Left colon (tissue), 2 donors: ENCODE measurements at places on chromosomes 16 and 17.

DNA sequence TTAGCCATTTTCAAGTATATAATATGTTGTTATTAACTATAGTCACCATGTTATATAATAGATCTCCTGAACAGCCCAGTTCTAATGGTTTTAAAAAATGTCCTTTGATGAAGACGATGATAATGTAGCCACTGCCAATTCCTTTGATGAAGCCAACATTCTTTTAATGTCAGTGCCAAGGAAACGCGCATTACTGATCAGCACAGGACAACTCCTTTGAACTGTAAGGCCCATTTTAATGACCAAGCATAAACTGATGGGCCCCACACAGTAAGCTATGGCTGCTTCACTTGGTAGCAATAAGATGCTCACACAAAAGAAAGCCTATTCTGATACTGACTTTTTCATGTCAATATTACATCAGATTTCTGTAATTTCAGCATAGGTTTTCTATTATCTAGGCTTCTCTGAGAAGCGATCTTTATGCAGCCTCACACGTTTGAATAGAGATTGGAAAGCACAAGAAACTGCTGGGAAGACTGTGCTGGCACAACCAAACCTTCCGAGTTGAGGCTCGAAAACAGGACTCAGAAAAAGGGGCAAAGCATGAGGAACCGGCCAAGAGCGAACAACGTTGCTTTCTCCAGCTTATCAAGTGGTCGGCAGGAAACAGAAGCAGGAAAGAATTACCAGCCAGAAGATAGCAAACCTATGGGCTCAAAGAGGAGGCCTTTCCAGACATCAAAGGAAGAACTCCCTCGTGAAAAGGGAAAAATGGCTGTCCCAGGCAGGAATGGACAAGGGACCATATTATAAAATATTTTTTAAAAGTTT is 19.4 kb downstream of the ERN1 start:
- no peak for DNase-seq

DNA sequence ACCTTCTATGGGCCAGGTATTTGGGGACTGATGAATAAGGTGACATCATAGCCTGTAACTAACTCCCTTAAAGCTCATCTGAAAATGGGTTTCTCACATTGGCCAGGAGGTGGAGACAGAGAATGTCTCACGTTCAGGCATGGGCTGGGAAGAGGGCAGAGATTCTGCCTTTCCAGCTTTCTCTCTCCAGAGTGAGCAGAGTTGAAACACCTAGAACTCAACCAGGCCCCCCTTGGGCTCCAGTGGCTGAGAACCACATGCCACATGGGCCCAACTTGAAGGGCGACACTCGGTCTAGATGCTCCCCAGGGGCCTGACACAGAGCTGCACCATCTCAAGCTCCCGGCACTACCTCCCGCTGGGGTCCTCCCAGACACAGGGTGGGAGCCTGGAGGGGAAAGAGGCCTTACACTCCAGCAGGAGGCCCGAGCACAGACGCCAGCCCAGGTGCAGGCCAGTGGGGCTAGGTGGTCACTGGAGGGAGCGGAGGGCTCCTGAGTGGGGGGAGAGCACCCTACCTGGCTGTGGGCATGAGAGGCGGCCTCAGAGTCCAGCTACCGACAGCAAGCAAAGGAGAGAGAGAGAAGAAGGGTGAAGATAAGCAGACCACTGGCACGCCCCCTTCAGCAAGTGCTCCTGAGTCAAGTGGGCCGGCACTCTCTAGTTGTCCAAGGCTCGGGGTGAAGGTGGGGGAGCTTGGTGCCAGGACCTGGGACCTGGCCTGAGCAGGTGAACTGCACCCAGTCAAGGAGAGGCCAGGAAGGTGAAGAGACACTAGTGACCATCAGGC is 55.9 kb downstream of the MYO18A start:
- DNase-seq: no peak

DNA sequence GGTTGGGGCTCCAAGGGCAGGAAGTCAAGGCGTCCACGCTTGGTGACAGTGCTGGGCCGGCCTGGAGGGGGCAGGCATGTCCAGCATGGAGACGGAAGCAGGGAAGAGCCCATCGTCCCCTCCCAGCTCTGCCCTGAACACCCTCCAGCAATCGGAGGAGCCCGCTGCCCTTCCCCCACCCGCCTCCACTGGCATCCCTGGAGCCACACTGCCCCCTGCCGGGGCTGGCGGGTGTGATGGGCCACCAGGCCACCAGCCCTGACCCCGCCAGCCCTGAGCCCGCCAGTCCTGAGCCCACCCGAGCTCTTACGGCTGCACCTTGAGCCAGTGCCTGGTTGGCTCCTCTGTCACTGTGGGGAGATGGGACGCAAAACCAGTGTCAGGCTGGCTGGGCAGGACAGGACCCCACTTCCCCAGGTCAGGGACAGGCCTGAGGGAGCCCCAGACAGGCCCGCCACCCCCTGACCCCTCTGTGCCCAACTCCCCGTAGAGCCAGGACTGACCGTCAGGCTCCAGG is 4.1 kb upstream of the CDH15 start:
- peak; percentile 96 for DNase-seq

- DNase-seq: no peak
Observed at GRCh38 chr16:8623634-8624033, 2.1 kb downstream of the METTL22 start.

DNA sequence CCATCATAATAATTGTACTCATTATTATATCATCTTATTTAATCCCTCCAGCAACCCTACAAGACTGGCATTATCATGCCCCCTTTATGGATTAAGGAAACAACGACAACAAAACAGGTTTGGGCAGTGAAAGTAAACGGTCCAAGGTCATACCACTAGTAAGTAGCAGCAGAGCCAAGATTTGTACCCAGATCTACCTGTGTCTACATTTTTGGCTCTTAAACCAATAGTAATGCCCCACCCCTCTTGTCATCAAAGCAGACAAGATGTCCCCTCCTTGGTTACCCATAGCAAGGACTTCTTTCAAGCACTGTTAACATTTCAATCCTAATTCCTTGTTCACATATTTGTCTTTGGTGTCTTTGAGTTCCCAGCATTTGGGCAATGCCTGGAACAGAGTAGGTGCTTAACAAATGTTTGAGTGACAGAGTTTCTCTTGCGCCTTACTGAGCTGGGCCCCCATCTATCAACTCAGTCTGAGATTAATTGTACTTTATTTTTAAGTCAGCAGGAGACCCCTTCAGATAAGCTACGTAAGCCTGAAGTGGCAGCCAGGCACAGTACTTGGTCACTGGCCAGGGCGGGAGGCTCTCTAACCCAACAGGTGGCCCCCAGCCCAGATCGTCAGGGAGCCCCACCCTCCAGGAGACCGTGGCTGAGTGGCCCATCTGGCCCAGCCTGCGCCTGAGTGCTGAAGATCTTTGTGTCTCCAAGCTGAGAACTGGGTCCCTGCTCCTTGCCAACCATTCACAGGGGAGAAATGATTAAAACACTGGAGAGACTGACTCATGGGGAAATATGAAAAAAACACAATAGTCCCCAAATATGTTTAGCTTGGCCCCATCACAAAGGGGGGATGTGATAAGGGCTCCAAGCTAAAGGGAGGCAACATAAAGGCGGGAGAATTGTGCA is 75.8 kb downstream of the AXIN2 start:
- no peak for DNase-seq
